ENCODE measurements at places on chromosomes 12 and 14. TPM values are rescaled to one million over a fixed set of nuclear protein-coding genes. Genes with fewer than 3 reads are reported as not detected.

- no peak for DNase-seq
These were observed 95.3 kb downstream of the FGD4 start for GRCh38 chr12:32494656-32495055.

DNA sequence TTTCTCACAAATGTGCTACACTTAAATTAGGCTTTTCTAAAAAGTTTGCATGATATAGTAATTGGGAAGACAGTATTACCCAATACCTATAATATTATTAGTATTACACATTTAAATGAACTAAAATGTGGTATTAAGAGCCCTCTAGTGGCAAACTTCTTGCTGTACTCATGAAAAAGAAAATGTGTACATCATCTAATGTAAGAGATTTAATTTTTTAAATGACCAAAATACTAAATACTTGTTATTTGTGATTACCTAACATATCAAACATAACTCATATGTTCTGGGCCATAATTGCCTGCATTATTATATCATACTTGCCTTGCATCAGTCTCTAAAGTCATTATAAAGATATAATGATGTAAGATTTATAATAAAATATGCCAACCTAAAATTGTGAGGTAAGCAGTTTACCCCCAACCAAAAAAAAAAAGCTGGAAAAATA, 64.2 kb downstream of the DNAI7 start:
- peak; percentile 73 for DNase-seq

GRCh38 chr12:18546399-18546798, 191.4 kb downstream of the PLCZ1 start:
- DNase-seq, result peak; percentile 75

- no peak for DNase-seq
These were observed 18.3 kb upstream of the ATP2A2 start for GRCh38 chr12:110262442-110263388.

DNA sequence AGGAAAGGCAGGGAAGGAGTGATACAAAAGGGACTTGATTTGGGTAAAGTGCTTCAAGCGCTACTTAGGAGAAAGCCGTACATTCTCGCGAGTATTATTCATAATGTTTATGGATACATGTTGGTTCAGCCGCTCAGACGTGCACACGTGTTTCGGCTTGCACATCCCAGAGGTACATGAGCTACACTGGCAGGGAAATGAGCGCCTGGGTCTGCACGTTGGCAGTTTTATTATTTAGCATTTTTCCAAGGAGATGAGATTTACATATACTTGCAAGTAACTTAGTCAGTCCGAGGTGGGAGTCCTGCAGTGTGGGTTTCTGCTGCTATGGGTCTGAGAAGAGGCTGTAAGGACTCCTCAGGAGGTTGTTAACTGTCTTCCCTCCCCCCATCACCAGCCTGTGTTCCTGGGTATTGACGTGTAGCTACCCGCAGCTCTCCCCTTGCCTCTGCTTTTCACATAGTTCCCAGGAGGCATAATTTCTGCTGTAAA, 1.5 kb downstream of the PRKCH start:
- DNase-seq, result no peak

- DNase-seq, result peak; percentile 45
These were observed 57.9 kb upstream of the FICD start for GRCh38 chr12:108457006-108457733.

- DNase-seq, result no peak
These were observed 41.3 kb upstream of the SYCP3 start for GRCh38 chr12:101780599-101780998.

GRCh38 chr14:82872494-82872893, 1338.8 kb upstream of the SEL1L start:
- DNase-seq, result no peak

GRCh38 chr14:90288651-90289355, 32.5 kb downstream of the PSMC1 start:
- peak; percentile 26 for DNase-seq

DNA sequence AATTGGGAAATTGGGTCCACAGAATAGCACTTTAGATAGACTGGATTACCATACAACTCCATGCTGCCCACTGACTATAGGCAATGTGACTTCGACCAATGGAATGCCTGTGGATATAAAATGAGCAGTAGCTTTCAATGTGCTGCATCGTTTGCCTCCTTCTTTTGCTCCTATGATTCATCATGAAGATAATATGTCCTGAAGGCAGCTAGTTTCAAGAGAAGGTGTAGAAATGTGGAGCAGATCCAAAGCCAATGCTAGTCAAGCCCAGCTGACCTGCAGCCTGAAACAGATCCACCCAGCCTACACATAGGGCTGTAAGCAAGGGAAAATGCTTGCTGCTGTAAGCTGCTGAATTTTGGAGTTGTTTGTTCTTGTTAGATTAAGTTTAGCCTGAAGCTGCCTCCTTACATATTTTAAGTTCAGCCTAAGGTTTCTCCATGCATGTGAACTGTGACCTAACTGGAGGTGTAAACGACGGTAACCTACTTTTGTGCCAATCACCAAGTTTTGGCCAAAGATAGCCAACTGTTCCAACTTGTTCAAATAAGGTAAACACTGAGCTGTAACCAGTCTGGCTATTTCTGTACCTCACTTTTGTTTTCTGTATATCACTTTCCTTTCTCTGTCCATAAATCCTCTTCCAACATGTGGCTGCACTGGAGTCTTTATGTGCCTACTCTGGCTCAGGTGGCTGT, 169.1 kb upstream of the AVPR1A start:
- no peak for DNase-seq

- DNase-seq, result peak; percentile 85
These were observed 44.5 kb downstream of the SLC38A6 start for GRCh38 chr14:61025251-61026223.

- no peak for DNase-seq
These were observed 1100.3 kb downstream of the BCL11B start for GRCh38 chr14:98171654-98172053.

DNA sequence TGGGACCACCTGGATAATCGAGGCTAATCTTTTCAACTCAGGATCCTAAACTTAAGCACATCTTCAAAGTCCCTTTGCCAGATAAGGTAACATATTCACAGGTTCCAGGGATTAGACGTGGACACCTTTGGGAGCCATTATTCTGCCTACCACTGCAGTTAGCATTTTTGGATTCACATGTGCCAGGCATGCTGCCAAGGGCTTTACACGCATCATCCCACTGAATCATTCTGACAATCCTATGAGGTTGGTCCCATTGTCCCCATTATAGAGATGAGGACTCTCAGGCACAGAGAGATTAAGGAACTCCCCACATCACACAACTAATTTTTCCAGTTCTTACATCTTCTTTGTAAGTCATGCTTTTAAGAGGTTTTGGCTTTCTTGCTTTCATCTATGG, 34.5 kb downstream of the RTN1 start:
- DNase-seq, result no peak

GRCh38 chr14:102928412-102929240, 6.2 kb downstream of the AMN start:
- DNase-seq, result no peak

DNA sequence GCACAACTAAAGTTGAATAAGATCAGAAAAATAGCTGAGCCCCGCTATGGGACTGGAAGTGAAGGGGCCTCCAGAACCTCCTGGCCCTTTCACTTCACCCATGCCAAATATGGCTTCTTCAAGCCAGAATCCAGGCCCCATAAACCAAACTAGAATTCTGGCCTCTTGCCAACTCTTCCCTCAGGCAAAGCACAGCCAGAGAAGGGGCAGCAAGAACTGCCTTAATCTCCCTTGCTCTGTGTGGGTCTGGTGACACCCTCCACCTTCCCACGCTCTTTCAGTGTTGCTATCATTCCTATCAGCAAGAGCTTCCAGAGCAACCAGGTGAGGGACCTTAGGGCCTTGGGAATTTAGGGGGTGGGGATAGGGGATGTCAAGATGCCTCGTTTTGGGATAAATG, 3.1 kb upstream of the PNMA1 start:
- DNase-seq, result peak; percentile 29

The RIMKLB gene
- 23.2 TPM for total RNA-seq

The NTS gene
- 0.09 TPM for total RNA-seq

The ZNF268 gene
- 22.9 TPM for total RNA-seq
